ENCODE measurements at places on chromosomes 7 and 10.

DNA sequence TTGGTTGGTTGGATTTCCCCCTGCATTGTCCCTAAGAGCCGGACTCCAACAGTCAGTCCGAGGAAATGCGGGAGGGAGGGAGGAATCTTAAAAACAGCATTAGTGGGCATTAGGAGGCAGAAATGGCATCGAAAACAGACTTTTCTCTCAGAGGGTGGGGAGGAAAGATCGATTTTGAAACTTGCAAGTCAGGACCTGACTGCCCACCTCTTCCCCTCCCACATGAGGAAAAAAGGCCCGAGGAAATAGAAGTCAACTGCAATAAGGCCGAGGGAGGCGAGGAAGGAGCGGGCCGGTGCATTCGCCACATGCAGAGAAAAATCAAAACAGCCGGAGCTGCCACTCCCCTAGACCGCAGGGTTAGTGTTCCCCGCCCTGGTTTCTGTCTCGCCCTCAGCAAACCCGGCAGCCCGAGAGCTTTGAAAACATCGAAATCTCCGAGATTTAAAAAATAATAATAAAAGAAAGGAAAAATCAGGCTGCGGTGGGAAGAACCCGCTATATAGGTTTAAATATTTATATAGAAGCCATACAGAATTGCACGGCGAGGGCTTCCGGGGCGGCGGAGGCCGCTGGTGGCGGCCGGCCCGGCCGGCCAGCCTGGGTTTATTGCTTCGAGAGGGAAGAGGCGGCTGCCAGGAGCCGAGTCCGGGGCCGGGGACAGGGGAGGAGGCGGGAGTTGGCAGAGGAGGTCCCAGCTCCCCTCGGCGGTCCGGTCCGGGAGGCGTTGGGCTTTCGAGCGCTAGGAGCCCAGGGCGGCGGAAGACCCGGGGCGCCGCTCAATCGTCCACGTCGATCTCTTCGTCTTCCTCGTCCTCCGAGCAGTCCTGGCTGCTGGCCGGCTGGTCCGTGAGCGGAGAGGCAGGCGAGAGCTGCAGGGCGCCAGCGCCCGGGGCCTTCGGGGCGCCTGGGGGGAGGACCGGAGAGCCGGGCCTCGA is 2.5 kb downstream of the LBX1 start:
- DNase-seq: no peak

DNA sequence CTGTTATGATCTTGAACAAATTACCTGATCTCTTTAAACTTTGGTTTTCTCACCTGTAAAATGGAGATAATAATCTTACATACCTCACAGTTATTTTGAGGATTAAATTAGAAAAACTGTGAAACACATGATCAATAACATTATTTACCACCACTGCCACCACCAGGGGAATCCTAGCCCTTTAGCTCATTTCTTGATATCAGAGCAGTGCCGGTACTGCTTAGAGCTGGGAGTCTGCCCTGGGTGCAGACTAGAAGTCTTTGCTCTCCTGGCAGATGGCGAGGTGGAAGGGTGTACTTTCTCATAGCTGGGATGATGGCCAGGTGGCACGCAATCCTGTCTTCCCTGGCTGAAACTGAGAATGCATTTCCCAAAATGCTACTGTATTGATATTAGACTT is 12.7 kb upstream of the EFCAB10 start:
- DNase-seq: no peak

GRCh38 chr10:120732643-120733313 is 118.4 kb upstream of the WDR11 start:
- DNase-seq: no peak

- DNase-seq: no peak
Measured at GRCh38 chr10:100551738-100552137, 16.0 kb downstream of the HIF1AN start.

- DNase-seq: no peak
Measured at GRCh38 chr10:101894742-101895141, 51.1 kb upstream of the KCNIP2 start.

GRCh38 chr10:92042541-92042940 is 119.0 kb downstream of the BTAF1 start:
- no peak for DNase-seq

DNA sequence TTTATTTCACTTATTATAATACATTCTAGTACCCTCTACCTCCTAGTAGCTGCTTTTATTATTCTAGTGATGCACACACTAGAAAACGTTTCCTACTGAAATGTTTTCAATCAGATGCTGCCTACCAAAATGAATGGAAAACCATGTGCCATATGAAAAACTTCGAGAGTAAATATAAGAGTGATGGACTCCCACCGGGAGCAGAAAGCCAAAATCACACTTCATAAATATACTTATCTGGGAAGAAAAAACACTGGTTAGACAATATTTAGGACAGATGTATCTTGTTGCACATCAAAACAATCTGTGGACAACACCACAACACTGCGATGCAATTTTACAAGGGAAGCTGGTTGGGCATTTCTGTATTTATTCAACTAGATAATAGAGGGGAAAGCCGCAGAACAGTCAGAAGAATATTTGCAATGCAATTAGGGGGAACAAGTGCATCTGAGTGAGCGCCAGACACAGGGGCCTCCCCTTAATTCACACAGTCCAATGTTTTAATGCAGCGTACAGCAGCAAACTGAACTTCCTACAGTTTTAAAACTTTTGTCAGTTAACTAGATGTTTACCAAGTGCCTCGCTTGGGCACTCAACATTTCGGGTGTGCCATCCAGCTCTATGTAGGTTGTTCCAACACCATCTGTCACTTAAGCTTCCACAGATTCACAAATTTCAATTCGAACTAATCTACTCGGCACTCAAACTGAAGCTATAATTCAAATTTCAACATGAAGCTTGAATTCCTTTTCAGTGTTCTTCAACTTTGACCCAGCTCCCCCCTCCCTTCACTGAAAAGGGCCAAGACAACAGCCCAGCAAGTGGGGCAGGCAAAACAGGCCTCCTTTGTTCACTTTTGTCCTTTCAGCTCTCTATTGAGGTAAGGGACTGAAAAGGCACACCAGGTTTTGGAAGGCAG is 7.4 kb downstream of the NRCAM start:
- DNase-seq: no peak

- DNase-seq: no peak
Measured at GRCh38 chr10:125479059-125479458, 203.9 kb downstream of the TEX36 start.

GRCh38 chr10:23469596-23470237 is 30.8 kb downstream of the OTUD1 start:
- DNase-seq: no peak
